ENCODE measurements at places on chromosomes 4 and X. TPM values are rescaled to one million over a fixed set of nuclear protein-coding genes. Genes with fewer than 3 reads are reported as not detected.

SLITRK4 gene
- total RNA-seq = 0.29 TPM

ZAR1 gene
- total RNA-seq = not detected

MSANTD1 gene
- total RNA-seq = 0.59 TPM

CD40LG gene
- not detected for total RNA-seq

GPR101 gene
- total RNA-seq = not detected

GAGE12F gene
- total RNA-seq = not detected

BTC gene
- total RNA-seq = 0.29 TPM

ZFP42 gene
- not detected for total RNA-seq

PPP1R2C gene
- not detected for total RNA-seq

LRRC66 gene
- total RNA-seq = 0.36 TPM

POU3F4 gene
- not detected for total RNA-seq

CLDN22 gene
- not detected for total RNA-seq

GC gene
- total RNA-seq = not detected

COL4A6 gene
- not detected for total RNA-seq

PAK3 gene
- total RNA-seq = 1.4 TPM

TMPRSS11D gene
- not detected for total RNA-seq

PDE5A gene
- total RNA-seq = 157 TPM

USP17L18 gene
- total RNA-seq = not detected

GAGE2A gene
- total RNA-seq = not detected

TCEAL2 gene
- total RNA-seq = not detected

PRRG1 gene
- 16.3 TPM for total RNA-seq

OPRPN gene
- total RNA-seq = not detected

GAGE12E gene
- total RNA-seq = not detected

GPR50 gene
- total RNA-seq = not detected

PABPC1L2A gene
- total RNA-seq = not detected

RASSF6 gene
- not detected for total RNA-seq

CLCN5 gene
- total RNA-seq = 13.8 TPM

WAS gene
- total RNA-seq = 0.36 TPM

DCAF4L1 gene
- under 0.01 TPM for total RNA-seq

GSX2 gene
- not detected for total RNA-seq

WDR13 gene
- total RNA-seq = 88.7 TPM

Data from osteoblast (primary cell).